ENCODE measurements at places on chromosomes 2 and 18. TPM values are rescaled to one million over a fixed set of nuclear protein-coding genes. Genes with fewer than 3 reads are reported as not detected.
A peak's percentile ranks its signal among the peaks of the same experiment; 100 is the strongest.

The GNLY gene
- 4.8 TPM for polyA plus RNA-seq

The SGPP2 gene
- 0.31 TPM for polyA plus RNA-seq

The ABCG8 gene
- polyA plus RNA-seq, result 28.1 TPM

The INO80D gene
- 0.76 TPM for polyA plus RNA-seq

The MPP4 gene
- 0.02 TPM for polyA plus RNA-seq

The PLB1 gene
- 0.58 TPM for polyA plus RNA-seq

The TXNL4A gene
- 41.8 TPM for polyA plus RNA-seq

The PER2 gene
- 1.1 TPM for polyA plus RNA-seq

The MEP1B gene
- 0.11 TPM for polyA plus RNA-seq

The CNTNAP5 gene
- not detected for polyA plus RNA-seq

The CDCA7 gene
- polyA plus RNA-seq, result 0.25 TPM

DNA sequence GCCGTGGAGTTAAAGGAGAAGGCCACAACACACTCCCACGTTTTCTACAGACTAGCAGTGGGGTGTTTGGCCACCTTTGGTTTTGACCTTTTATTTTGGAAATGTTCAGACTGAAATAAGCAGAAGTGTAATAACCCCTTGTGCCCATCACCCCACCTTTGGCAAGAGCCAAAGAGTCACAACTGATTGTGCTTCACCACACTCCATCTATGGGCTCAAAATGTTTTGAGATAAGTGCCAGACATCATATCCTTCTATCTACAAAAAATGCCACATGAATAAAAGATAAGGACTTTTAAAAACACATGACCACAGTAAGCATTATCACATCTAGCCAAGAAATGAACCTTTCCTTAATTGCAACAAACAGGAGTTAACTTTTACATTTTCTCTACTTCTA, 9.9 kb upstream of the GPR35 start:
- no peak for DNase-seq
- H3K4me3 ChIP-seq, result no peak overlapping the region
- no peaks in the 10 kb centered on the region for H3K27me3 ChIP-seq
- H3K4me1 ChIP-seq, result no peaks in the 10 kb centered on the region
- H3K27ac ChIP-seq, result no peak overlapping the region

GRCh38 chr2:54724560-54725342, 1.3 kb downstream of the EML6 start:
- peak overlapping the region; percentile 83 for H3K4me3 ChIP-seq
- H3K4me1 ChIP-seq, result peaks cover 16% of the 10 kb centered on the region
- no peaks in the 10 kb centered on the region for H3K27me3 ChIP-seq
- no peak overlapping the region for H3K27ac ChIP-seq
- no peaks in the 10 kb centered on the region for H3K36me3 ChIP-seq

- H3K4me1 ChIP-seq, result no peaks in the 10 kb centered on the region
- H3K4me3 ChIP-seq, result no peak overlapping the region
- no peak for DNase-seq
- H3K27ac ChIP-seq, result no peak overlapping the region
- H3K36me3 ChIP-seq, result peaks cover 3% of the 10 kb centered on the region
These were observed 54.3 kb downstream of the ST3GAL5 start for GRCh38 chr2:85834466-85834865.

DNA sequence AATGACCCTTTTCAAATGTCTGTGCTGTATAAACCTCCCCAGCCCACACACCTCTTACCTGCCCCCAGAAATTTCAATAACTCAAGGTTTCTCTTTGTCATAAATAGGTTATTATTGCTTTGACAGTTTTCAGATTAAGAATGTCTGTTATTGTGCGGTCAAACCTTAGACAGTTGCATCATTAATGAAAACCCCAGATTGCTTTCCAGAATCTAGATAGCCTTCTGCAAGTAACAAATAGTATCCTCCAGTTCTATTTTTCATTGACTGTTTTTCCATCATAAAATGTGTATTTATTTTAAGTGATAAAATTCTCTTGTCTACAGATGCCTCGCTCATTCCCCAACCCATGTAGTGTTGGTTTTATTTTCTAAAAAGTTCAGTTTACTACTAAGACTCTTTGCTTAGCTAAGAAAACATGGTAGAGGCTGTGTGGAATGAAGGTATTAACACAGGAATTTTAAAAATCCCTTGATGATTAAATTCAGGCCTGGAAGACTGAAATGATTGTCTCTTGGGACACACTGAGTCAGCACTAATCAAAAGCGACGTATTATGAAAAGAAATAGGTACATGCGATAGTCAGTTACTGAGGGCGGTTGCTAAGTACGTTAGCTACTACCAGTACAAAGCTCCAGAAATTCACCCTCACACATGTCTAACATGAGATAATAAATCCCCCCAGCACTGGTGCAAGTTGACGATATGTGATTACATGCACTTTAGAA, 38.4 kb upstream of the ITGAV start:
- no peak overlapping the region for H3K4me3 ChIP-seq
- DNase-seq, result no peak
- no peak overlapping the region for H3K27ac ChIP-seq
- H3K36me3 ChIP-seq, result no peaks in the 10 kb centered on the region

- DNase-seq, result no peak
- no peaks in the 10 kb centered on the region for H3K36me3 ChIP-seq
- H3K27me3 ChIP-seq, result no peaks in the 10 kb centered on the region
- H3K4me1 ChIP-seq, result peaks cover 3% of the 10 kb centered on the region
- no peak overlapping the region for H3K4me3 ChIP-seq
- H3K27ac ChIP-seq, result no peak overlapping the region
These were observed 223.7 kb upstream of the SMAD7 start for GRCh38 chr18:49174478-49174877.

GRCh38 chr2:46241344-46241743, 55.9 kb upstream of the EPAS1 start:
- H3K27me3 ChIP-seq, result no peaks in the 10 kb centered on the region
- no peaks in the 10 kb centered on the region for H3K36me3 ChIP-seq
- no peak overlapping the region for H3K27ac ChIP-seq
- H3K4me1 ChIP-seq, result no peaks in the 10 kb centered on the region
- DNase-seq, result no peak

DNA sequence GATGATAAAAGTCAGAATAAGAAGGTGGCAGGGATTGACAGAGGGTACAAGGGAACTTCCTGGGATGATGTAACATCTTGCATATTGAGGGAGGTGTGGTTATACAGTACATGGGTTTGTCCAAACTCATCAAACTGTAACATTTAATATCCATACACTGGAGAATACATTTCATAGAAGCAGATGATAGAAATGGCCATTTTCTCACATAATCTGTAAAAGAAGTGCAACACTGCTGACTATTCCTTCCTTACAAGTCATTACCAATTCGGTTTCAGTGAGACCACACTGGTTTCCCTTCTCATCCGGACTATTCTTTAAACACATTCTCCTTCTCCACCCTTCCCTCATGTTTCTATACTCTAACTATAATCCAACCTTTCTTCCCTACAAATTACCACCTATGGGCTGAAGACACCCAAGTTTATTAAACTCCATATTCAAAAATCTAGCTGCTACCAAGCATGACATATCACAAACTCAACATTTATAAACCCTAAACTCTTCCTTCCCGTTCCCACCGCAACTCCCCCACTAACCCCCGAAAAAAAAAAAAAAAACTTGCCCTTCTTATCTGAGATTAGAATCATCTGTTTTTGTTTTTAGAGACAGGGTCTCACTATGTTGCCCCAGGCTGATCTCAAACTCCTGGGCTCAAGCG, 1.6 kb downstream of the COX7A2L start:
- peak overlapping the region; percentile 80 for H3K4me3 ChIP-seq
- H3K4me1 ChIP-seq, result peaks cover 39% of the 10 kb centered on the region
- H3K36me3 ChIP-seq, result no peaks in the 10 kb centered on the region

DNA sequence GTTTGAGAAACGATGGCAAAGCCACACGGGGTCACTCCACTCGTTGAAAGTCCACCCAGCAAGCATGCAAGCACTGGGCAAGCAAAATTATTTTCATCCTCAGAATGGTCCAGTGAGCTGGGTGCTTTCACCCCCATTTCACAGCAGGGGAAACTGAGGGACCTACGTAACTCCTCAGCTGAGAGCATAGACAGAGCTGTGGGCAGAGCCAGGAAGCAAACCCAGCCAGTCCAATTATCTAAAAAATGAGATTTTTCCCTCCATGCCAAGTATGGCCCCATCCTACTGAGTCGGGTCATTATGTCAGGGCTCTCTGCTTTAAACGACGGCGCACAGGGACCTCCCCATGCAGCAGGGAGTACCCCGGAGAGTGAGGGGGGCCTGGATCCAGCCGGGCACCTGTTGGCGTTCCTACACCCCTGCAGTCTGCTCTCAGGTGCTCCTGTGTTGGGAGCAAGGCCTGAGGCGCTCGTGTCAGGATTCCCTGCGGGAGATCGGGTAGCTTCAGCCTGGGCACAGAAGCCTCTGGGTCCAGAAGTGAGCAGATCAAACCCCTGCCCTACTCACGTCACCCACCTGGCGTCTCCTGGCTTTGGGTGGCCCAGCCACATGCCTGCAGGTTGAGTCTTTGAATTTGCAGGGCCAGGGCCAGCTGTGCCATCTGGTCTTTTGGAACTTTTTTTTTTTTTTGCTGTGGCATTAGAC, 17.3 kb downstream of the TWIST2 start:
- H3K36me3 ChIP-seq, result no peaks in the 10 kb centered on the region
- no peak overlapping the region for H3K4me3 ChIP-seq
- H3K27ac ChIP-seq, result peak overlapping the region; percentile 10
- no peaks in the 10 kb centered on the region for H3K4me1 ChIP-seq
- no peaks in the 10 kb centered on the region for H3K27me3 ChIP-seq

DNA sequence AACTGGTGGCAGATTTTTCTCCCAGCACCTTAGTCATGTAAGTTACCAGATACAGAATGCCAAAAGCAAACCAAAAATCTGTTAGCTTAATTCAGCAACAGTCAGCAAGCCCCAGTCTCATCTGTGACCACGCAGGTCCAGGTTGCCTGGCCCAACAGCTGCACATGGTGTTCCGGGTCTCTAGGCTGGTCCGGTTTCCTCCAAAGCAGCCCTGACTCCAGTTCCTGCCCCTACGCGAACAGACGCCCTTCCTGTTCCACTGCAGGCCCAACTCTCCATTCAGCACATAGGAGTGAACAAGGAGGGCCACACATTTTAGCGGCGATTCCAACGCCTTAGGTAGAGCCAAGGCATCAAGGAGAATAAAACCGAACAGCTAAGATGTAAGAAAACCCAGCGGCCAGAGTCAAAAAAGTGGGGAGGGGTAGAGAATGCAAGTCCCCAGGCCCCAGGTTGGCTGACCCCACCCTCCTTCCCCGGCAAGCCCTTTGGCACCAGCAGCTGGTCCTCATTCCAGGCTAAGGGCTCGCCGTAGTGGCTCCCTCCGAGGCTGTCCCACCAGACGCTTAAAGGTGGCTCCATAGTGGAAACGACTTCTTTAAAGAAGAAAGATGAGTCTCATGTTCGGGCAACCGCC, 1.5 kb downstream of the STK25 start:
- H3K36me3 ChIP-seq, result no peaks in the 10 kb centered on the region
- H3K4me3 ChIP-seq, result peak overlapping the region; percentile 80
- no peak for DNase-seq
- H3K4me1 ChIP-seq, result peaks cover 15% of the 10 kb centered on the region
- no peak overlapping the region for H3K27ac ChIP-seq

- no peaks in the 10 kb centered on the region for H3K36me3 ChIP-seq
- peaks cover 9% of the 10 kb centered on the region for H3K4me1 ChIP-seq
- H3K27me3 ChIP-seq, result no peaks in the 10 kb centered on the region
- peak within 1 kb of the TSS; percentile 95 for H3K27ac ChIP-seq
- DNase-seq, result peak; percentile 52
These were observed at the start of gene HNMT for GRCh38 chr2:137964066-137964858. Gene HNMT (plus strand): TSS chr2:137964473. CDS start chr2:137964492, 19 bp downstream.

DNA sequence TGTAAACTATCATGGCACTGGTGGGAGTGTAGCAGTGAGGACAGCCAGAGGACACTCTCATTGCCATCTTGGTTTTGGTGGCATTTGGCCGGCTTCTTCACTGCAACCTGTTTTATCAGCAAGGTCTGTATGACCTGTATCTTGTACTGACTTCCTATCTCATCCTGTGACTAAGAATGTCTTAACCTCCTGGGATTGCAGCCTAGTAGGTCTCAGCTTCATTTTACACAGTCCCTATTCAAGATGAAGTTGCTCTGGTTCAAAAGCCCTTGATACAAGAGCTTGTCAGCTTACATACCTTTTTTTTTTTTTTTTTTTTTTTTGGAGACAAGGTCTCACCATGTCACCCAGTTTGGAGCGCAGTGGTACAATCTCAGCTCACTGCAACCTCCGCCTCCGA, 110.9 kb downstream of the METTL8 start:
- no peak for DNase-seq
- no peaks in the 10 kb centered on the region for H3K36me3 ChIP-seq
- no peak overlapping the region for H3K27ac ChIP-seq
- no peak overlapping the region for H3K4me3 ChIP-seq
- no peaks in the 10 kb centered on the region for H3K4me1 ChIP-seq

DNA sequence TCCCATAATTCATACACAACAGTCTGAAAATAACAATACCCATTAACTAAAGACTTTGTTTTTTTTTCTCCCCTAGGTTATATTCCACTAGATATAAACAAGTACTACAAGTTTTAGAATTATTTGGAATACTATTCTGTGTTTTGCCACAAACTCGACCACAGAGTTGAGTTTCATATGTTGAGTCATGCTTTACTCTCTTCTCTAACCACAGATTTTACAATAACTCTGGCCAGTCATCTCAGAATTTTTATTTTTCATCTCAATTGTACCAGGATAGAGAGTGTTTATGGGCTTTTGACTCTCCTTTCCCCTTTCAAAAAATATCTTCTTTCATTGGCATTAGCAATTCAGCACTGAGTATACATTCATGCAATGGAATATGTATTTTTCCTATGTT, 348.7 kb upstream of the GALNT5 start:
- H3K36me3 ChIP-seq, result no peaks in the 10 kb centered on the region
- no peaks in the 10 kb centered on the region for H3K4me1 ChIP-seq
- H3K4me3 ChIP-seq, result no peak overlapping the region
- DNase-seq, result no peak

DNA sequence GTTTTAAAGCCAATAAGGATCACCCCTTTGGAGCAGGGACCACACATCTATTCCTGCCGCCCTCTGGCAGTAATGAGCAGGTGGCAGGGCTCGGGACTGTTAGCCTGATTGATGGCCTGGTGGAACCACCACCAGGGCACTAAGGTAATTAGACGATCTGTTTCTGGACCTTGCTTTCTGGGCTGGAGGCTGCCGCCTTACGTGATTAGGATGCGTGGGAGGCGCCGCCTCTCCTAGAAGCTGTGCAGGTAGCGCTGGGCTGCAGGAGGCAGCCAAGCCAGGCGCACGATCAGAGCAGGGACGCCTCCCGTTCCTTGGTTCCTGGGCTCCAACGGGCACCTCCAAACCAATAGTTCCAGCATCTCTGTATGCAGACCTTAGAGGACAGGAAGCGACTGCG, 242.6 kb upstream of the RAB12 start:
- no peaks in the 10 kb centered on the region for H3K36me3 ChIP-seq
- no peaks in the 10 kb centered on the region for H3K4me1 ChIP-seq
- no peak overlapping the region for H3K27ac ChIP-seq
- H3K27me3 ChIP-seq, result no peaks in the 10 kb centered on the region
- H3K4me3 ChIP-seq, result no peak overlapping the region

DNA sequence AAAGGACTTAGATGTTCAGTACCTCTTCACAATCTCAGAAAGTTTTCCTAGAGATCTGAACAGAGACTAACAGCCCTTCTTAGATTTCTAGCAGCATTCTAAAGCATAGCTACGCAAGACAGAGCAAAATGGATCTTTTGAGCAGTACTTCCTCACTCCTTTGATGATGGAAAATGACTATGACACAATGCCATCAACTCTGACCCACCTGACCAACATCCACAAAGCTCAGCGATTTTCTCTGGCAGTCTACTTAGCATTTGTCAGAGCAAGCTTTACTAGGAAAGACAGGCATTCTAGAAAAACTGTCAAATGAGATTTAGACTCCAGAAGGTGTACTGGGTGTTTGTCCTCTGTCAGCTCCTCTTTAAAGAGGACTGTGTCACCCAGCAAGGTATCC, 180.9 kb upstream of the ACVR2A start:
- H3K4me3 ChIP-seq, result no peak overlapping the region
- H3K27me3 ChIP-seq, result peaks cover 3% of the 10 kb centered on the region
- H3K27ac ChIP-seq, result no peak overlapping the region
- DNase-seq, result no peak
- no peaks in the 10 kb centered on the region for H3K36me3 ChIP-seq

Data from liver (tissue), 10 donors.